ENCODE measurements at places on chromosomes 16 and 17.

GRCh38 chr17:34570506-34570905 lies 8.9 kb upstream of the TMEM132E start:
- DNase-seq = no peak

- DNase-seq = no peak
Measured at GRCh38 chr16:6008670-6009069, 911.1 kb upstream of the EEF2KMT start.

- DNase-seq = no peak
Measured at GRCh38 chr16:10787304-10787703, 31.3 kb downstream of the TVP23A start.

- no peak for DNase-seq
Measured at GRCh38 chr16:2690852-2691251, 8.5 kb downstream of the KCTD5 start.

DNA sequence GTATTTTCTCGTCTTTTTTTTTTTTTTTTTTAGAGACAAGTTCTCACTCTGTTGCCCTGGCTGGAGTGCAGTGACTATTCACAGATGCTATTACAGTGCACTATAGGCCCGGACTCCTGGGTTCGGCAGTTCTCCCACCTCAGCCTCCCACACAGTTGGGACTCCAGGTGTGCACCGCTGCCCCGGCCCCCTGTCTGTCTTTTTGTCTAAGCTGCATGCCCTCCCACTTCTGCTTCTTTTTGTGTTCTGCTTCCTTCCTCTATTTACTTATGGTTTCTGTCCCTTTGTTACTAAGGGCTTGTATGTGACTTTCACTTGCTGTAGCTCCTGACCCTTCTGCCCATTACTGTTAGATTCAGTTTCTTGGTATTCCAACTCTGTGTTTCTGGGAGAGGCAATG lies 20.5 kb downstream of the SLC7A6 start:
- DNase-seq = no peak

DNA sequence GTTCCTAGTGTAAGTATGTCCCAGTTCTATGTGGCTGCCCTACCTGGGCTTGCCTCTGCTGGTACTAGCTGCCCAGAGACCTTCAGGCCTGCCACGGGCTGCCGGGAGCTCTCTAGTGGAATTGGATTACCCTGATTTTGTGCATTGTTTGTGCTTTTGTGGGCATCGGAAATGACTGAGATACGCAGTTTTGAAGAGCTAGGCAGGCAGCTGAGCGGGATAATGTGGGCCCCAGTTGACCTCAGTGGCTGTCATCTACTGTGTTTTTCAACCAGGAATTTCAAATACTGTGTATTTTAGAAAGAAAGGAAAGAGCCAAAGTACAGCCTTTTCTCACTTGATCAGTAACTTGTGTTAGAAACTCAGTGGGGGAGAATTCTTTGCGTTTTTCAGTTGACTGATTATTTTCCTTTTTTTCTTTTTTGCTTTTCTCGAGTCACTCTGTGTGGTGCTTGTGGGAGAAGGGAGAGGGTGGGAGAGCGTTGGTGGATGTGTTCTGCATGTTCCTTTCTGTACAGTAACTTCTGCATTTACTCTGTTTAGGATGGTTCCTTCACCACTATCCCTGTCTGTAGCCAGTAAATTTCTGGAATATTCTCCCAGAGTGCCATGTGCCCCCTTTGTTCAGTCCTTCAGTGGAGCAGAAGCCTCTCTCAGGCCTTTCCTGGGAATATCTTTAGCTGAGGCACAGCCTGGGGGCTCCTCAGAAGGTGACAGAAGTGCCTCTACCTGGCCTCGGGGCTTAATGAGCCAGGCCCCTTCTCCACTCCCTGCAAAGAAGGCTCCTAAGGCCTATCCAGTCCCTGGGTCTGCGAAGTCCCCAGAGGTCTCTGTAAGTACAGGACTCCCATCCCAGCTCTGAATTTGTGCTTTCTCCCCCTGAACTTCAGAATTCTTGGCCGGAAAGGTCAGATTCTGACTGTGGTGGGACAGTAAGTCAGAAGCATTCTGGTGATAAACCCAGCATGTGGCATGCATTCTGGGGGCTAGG lies 15.0 kb upstream of the SLC12A3 start:
- DNase-seq = no peak

- no peak for DNase-seq
Measured at GRCh38 chr16:64543441-64543840, 578.4 kb downstream of the CDH11 start.

- no peak for DNase-seq
Measured at GRCh38 chr17:28908640-28909167, 5.8 kb upstream of the DHRS13 start.

DNA sequence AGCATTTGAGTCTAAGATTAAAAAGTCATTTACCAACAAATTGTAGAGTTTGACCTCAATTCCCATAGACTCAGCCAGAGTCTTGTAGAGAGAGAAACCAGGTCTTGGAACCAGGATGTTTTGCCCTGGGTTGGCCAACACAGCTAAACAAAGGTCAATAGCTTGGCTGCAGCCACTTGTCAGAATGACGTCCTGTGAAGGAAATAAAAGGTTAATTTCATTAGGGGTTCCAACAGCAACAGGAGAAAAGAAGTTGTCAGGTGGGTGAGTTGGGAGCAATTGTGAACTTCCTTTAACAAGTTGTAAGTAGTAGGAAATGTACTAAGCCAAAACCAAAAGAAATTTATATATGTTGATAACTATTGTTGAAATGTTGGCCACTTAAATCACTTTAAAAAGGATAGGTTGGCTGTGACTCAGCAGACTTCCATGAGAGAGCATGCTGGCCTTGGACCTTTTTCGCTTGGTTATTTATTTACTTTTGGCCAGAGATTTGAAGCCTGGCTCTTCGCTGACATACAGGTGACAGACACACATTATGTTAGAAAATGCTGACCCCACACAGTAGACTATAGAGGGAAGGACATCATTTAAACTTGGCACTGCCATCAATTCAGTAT lies 4.3 kb downstream of the TAT start:
- no peak for DNase-seq

GRCh38 chr17:628089-628941 lies 86.3 kb downstream of the VPS53 start:
- DNase-seq = no peak

DNA sequence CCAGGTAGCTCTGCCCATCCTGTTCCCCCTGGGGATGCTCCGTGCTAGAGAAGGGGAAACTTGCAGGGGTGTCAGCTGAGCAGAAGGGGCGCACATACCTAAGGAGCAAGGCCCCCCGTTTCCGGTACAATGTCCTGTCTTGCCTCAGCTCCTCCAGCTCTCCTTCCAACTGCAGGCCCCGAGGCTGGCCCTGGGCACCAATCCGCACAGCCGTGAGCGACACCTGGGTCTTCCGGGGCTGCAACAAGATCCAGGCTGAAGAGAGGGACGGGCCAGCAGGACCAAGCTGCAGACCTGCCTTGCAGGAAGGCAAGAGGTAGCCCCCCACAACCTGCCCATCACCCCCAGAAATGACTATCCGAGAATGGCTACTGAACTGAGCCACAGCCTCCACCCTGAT lies 102.6 kb downstream of the RMI2 start:
- no peak for DNase-seq

DNA sequence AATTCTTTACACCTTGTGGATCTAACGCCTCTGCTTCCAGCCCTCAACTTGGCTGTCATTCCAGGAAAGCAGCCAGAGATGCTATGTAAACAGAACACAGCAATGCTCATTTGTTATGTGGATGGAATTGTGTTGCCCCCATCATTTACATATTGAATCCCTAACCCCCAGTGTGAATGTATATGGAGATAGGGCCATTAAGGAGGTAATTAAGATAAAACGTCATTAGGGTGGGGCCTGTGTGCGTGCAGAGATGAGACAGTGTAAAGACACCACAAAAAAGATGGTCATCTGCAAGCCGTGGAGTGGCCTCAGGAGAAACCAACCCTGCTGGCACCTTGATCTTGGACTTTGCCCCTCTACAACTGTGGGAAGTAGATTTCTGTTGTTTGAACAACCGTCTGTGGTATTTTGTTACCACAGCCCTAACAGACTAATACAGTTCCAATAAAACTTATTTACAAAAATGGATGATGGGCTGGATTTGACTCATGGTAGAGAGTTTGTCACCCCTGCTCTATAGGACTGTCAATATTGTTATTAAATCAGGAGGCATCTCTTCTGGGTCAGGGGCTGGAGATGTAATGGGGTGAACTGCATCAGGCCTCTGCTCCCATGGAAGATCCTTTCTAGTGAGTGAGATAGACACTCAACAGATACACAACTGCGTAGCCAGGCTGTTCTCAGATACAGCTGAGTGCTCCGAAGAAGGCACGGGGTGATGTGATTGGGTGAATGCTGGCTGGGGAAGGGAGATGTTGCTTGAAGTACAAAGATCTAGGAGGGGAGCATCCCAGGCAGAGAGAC lies 339.0 kb downstream of the SNX29 start:
- DNase-seq = no peak

- DNase-seq = no peak
Measured at GRCh38 chr17:50244771-50245170, 29.5 kb upstream of the TMEM92 start.

- DNase-seq = no peak
Measured at GRCh38 chr17:69760562-69760961, 314.5 kb upstream of the KCNJ16 start.

DNA sequence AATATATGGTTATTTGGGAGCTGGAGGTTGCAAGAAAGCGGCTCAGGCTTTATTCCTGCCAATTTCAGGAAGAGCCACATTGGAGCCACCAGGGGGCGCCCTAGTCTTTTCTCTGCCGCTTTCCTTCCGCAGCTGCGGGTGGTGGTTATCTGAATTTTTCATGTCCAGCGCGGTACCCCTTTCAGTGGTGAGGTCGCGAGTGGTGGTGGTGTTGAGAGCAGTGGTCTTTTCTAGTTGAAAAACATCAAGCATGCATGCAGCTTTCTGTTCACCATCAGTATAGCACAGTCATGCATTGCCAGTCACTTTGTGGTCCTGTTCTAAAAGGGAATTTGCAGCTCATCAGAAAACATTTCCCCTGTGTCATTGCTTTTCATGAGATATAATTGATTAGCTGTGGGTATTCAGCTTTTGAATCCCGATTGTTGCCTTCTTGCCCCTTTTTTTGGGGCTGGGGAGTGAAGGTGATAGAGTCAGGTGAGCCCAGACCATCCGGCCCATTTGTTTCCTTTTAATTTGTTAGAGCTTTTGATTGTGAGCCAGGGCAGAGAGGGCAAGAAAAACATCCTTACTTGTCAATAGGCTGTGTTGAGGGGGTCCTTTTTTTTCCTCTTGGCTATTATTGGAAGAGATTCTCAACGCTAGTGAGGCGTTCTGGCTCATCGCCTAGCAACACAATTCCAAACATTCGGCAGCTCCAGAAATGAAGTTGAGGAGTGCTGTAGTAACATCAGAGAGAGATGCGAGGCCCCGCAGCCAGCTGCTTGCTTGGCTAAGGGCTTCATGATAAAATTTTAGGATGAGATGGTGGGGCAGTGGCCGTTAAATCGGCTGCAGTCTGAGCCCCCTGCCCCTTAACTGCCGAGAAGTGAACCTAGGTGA lies 119.0 kb downstream of the SNX29 start:
- DNase-seq = peak; percentile 44

DNA sequence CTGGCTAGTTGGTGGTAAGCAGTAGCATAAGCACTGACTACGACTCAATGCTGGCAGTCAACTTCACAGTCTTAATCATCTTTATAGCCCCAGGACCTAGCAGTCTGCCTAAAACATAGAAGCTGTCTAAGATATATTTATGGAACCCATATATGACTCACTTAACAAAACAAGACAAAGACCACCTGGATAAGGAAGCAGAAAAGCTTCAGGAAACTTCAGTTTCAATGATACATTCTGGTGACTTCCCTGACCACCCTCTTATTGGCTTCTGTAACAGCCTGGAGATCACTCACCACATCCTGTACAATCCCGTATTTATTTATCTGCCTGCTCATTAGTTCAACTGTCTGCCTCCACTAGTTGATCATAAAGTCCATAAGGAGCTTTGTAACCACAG lies 95.5 kb downstream of the PMP22 start:
- no peak for DNase-seq

- DNase-seq = no peak
Measured at GRCh38 chr17:51147650-51148049, 5.7 kb upstream of the NME1 start.

DNA sequence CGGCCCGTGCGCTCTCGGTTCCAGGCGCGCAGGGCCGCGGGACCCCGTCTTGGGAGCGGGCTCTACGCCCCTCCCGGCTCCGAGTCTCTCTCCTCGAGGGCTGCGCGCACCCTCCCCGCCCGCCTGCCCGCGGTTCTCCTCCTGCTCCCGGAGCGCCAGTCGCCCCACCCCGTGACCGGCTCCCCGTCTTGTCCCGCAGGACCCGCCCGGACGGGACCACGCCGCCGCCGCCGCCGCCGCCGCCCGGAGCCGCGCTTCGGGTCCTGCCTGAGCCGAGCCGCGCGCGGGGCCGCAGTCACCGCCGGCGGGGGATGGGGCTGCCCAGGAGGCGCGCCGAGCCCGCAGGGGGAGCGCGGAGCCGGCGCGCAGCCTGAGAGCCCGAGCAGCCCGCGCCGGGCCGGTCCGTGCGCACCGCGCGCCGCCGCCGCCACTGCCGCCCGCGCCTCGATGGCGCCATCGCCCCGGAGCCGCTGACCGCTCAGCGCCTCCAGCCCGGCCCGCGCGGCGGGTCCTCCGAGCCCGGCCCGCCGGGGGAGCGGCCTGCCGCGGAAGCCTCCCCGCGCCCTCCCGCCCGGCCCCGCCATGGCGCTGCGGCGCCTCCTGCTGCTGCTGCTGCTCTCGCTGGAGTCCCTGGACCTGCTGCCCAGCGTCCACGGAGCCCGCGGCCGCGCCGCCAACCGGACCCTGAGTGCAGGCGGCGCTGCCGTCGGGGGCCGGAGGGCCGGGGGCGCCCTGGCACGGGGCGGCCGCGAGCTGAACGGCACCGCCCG lies at the start of gene SHISA6:
Gene SHISA6, plus strand, starts transcription at position 373 of the 770 bp plus-strand sequence.
- DNase-seq = no peak

DNA sequence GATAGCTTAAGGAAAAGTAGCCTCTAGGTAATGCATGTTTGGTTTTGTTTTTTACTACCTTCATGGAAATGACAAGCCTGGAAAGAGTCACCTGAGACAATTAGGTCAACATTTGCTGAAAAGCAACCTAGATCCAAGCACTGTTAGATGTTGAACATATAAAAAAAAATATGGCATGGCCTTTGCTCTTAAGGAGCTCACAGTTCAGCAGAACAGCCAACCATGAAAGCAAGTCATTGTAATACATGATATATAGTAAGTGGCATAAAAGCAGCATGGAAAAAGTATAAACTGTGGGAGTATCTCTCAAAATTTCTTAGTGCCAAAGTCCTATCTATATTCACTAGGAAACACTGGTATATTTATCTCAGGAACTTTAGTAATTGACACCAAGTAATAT lies 31.6 kb downstream of the CFDP1 start:
- no peak for DNase-seq

DNA sequence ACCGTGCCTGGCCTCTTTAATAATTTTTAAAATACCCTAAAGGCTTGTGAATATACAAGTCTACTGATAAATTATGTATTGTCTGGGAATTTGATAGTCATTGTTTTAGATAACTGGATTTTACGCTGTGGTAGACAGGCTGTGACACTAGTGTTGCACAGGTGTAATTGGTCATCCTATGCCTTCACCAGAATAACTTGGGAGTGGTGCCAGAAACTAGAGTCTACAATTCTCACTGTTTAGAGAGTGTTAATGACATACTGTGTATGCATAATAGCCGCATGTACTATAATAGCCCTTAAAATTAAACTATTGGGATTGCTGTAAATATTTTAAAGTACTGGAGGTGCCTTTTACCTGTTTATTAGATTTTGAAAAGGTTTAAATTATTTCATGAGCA lies 11.4 kb downstream of the CNEP1R1 start:
- no peak for DNase-seq

Measured in GM12892 (cell line).